ENCODE measurements at places on chromosomes 16 and 17.

GRCh38 chr16:23119570-23119969, 29.7 kb downstream of the USP31 start:
- DNase-seq: peak; percentile 25

GRCh38 chr17:30005709-30006320, 64.4 kb downstream of the EFCAB5 start:
- DNase-seq: no peak

DNA sequence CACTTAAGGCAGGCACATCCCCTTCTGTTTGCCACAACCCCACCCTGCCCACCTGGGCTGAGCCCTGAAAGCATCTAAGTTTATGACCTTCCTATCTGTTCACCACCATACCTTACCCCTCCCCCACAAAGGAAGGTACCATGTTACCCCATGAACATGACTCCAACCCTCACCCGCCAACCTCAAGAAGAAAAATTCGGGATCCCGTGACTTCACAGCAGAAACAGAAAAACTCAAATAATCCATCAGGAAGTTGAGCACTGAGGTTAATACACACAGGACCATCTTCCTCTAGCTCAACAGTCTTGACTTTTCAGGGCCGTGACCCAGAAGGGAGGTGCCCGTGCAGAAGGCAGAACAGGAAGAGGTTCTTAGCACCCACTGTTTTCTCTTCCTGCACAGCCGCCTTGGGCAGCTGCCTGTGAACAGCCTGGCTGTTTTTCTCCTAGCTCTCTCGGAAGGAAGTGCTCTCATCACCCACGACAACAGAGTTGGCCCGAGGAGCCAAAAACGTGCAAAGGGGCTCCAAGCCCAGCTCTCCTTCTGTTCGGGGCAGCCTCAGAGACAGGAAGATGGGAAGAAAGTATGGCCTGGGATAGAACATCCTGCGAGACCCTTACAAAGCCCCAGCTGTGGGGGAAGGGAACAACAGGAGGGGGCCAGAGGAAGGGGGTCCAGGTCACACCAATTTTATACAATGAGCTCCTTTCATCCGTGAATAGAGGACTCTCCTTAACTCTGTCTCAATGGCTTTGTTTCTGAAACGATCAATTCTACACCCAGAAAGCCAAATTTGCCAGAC, 101.1 kb downstream of the XYLT1 start:
- no peak for DNase-seq

- DNase-seq: no peak
These were observed 504 bp upstream of the GOSR1 start for GRCh38 chr17:30476726-30477082.

DNA sequence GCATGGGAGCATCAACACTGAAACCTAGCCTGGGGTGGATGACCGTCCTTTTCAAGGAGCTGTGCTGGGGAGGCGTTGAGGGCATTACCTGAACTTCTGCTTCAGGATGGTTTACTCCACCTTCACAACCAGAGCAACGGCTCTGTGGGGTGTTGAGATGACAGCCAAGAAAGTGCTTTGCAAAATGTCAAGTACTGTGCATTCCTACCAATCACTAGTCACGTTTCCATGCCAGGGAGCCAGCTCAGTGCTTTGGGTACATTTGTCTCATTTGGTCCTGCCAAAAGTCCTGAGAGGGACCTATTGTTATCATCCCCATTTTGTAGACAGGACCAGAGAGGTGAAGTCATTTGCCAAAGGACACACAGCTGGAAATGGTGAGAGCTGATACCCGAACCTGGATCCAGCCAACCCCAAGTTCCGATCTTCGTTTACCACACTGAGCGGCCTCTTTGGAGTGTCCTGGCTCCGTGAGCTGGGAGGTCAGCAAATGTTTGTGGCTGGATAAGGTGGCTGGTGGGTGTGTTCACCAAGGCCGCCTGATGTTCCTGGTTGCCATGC, 61.6 kb downstream of the IRF8 start:
- DNase-seq: no peak

GRCh38 chr17:1941272-1942065, 83.7 kb downstream of the RTN4RL1 start:
- DNase-seq: no peak

DNA sequence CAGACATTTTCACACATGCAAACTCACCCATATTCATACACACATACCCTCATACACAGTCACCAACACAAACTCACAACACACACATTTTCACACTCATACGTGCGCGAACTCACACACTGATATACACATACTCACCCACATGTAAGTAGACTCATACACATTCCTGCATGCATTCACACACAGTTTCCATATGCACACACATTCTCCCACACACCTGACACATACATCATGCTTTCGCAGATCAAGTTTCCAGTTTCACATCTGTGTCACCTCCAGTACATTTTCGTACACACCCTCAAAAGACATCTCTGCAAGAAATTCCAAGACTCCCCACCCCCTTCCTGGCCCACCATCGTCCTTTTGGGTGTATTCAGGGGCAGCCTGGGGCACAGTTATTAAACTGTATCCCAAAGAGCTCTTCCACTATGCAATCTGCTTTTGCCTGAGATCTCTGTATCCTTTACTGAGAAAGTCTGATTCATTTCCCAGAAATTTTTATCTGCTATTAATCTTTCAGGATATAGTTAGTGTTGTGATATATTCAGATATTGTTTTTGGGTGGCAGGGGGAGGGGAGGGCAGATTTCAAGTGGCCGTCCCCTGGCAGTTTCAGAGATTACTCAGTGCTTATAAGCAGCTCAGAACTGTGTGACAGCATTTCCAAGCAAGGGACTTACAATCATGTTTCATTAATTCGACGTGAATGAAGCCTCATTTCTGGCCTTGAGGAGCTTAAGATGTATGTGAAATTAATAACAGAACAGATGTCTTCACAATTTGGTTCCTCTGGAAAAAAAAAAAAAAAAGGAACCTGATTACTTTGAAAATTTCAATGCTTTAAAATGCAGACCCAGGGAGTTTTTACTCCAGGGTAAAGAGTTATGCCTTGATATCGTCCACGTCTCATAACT, 35.3 kb upstream of the MMP2 start:
- no peak for DNase-seq

- no peak for DNase-seq
These were observed 6.1 kb downstream of the PECAM1 start for GRCh38 chr17:64384253-64385186.

- DNase-seq: no peak
These were observed 4.4 kb downstream of the GSDMB start for GRCh38 chr17:39913989-39914388.

GRCh38 chr17:80795754-80796153, 195.9 kb upstream of the CHMP6 start:
- no peak for DNase-seq

DNA sequence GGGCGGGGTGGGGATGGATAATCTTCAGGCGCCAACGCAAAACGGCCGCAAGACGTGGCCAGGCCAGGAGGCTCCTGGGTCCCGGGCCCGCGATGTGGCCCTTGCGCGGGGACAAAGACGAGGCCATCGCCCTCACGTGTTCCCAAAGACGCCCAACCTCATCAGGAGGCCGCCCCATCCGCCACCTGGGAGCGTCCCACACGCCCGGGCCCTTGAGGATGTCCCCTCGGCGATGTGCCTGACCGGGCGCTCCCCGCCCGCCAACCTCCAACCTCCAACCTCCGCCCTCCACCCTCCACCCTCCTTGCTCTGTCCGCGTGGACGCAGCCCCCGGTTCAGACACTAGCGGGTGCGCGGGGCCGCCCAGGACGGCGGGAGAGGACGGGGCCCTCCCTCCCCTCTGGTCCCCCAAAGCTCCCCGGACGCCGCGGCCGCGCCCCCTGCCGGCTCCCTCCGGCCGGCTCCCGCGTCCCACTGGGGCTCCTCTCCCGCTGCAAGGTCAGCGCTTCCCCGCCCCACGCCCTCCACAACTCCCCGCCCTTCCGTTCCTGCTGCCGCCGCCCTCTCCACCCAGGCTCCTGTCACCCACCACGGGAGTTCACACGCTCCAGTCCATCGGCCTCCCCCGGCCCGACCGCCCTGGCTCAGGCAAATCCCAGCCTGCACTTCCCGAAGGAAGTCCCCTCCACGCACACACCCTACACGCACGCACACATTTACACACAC, 250.8 kb upstream of the RPL38 start:
- no peak for DNase-seq

DNA sequence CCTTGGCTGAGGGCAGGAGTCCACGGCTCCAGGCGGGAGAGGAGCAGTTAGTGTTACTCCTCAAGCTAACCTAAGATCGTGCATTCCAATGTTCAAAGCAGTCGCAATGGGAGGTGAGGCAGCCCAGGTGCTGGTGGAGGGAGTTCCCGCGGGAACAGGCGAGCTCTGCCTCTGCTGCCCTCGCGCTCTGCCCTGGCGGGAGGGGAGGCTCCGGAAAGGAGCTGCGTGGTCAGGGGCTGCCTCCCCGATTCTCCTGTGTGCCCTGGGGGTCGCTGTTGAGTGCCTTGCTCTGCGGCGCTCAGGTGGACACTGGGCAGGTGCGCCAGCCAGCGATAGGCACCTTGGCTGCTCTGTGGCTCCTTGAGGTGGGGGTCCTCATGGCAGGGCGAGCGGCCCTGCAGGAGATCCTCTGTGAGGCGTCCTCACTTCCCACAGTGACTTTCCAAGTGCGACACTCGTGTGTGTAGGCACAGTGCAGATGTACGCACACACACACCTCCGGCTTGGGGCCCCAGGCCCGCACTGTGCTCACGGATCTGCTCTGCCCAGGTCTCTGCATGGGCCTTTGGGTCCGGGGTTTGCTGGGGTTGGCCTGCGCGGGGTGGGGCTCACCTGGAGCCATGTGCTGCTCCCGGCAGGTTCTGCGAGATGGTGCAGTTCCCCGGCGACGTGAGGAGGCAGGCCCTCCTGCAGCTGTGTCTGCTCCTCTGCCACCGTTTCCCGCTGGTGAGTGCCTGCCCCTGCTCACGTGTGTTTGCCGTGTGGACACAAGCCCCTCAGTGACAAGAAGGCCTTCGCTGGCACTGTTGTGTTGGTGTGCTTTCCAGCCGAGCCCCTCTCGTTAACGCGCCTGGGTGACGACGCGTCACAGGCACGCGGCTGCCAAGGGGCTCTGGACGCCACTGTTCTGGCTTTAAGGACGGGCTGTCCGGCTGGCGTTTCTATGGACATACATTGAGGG, 97.9 kb upstream of the ZNF750 start:
- DNase-seq: no peak

- no peak for DNase-seq
These were observed 7.9 kb downstream of the PLLP start for GRCh38 chr16:57276596-57276995.

DNA sequence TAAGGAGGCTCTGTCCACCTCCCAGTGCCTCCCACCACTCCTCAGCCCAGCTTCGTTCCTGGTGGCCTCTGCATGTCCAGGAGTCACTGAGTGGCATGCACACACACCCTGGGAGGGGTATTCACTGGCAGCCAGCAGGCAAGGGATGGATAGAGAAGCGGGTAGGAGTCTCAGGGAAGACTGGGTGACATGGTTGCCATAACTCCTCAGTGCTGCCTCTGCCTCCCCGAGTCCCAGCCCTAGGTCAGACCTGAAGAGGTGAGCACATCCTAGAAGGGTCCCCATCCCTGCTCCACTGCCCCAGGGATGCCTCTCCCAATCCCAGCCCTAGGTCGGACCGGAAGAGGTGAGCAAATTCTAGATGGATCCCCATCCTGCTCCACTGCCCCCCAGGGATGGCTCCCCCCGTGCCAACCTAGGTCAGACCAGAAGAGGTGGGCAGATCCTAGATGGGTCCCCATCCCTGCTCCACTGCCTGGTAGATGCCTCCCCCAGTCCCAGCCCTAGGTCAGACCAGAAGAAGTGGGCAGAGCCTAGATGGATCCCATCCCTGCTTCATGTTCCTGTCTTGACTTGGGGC, 197.0 kb downstream of the IRF8 start:
- DNase-seq: no peak

GRCh38 chr17:28471531-28472342, 1.7 kb upstream of the SLC13A2 start:
- DNase-seq: no peak

GRCh38 chr17:55452139-55452790, 30.6 kb upstream of the MMD start:
- DNase-seq: peak; percentile 65

DNA sequence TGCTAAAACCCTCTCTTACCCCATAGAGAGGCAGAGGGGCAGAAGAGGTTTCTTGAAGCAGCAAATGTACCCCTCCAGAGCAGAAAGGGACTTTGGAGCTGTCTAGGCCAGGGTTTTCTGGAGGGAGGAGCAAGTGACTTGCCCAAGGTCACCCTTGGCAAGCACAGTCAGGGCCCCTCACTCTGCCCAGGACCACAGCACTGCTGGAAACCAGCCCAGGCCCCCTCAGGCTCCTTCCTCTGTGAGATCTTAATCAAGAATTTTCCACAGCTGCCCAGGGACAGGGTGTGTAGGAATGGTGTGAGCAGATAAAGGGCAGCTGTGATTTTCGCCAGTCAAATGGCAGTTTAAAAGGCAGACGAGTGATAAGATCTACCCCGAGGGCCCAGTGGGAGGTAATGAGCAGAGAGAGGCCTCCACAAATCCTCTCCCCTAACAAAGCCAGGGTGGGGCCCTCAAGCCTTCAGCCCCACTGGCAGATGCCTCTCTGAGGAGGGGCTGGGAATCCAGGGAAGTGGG, 3.9 kb upstream of the SLC12A3 start:
- no peak for DNase-seq

GRCh38 chr16:4420505-4421105, 4.2 kb upstream of the CORO7 start:
- DNase-seq: no peak

- no peak for DNase-seq
These were observed 26.7 kb upstream of the TEX2 start for GRCh38 chr17:64289741-64290141.

DNA sequence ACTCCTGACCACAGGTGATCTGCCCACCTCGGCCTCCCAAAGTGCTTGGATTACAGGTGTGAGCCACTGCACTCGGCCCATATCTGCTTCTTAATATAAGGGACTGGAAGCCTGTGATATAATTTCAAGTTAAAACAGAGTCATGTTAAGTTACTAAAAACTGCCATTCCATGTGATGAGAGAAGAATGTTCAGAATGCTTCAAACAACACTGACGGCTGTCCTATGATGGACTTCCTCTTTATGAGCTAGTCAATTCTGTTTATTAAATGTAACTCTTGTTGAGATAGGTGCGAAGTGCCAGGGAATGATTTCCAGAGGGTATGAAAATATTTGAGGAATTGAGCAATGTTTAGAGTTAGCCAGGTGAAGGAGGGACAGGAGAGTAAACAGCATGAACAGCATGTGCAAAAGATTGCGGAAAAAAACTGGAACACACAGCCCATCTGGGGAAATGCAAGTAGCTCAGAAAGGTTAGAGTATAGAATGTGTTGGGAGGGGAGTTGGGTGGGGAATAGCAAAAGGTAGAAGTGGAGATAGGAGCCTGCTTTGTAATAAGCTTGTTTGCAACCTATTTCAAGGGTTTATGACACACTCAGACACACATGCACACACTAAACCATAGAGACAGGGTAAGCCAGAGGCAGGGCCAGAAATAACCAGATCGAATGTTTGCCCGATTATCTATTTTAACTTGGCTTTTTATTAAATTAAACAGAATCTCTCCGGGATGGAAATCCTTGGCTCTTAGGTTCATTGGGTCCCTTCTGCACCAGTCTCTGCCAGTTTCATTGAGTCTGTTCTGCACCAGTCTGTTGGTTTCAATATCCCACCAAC, 135.6 kb upstream of the COX10 start:
- DNase-seq: no peak

Data from HFFc6 (cell line).